Activated effector memory CD4-positive, alpha-beta T cell treated with Interleukin-2 at 50 U/mL for 16 hours (primary cell): ENCODE measurements at places on chromosomes 1 and 21.

GRCh38 chr21:25565272-25566211 is 41.7 kb downstream of the MRPL39 start:
- no peak for DNase-seq

GRCh38 chr1:199113265-199113869 is 474.5 kb downstream of the PTPRC start:
- DNase-seq, result peak; percentile 26

- peak; percentile 51 for DNase-seq
Measured at GRCh38 chr1:31760471-31761470, 3.4 kb downstream of the ADGRB2 start.

GRCh38 chr1:244444854-244445253 is 6.9 kb downstream of the ADSS2 start:
- DNase-seq, result no peak

- DNase-seq, result no peak
Measured at GRCh38 chr1:208179961-208180409, 64.2 kb downstream of the PLXNA2 start.

DNA sequence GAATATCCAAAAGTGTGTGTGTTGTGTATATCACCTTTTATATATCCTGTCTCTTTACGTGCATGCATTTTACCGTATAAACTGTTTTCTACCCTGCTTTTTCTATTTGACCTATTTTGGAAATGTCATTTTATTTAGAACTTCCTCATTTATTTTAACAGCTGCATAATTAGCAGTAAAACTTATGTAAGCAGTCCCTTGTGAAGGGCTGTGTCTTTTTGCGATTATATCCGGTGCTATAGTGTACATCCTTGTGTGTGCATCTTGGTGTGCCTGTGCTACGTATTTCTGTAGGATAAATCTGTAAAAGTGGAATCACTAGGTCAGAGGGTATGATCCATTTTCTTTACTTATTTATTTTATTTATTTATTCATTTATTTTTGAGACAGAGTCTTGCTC is 7.2 kb downstream of the LGALS8 start:
- DNase-seq, result no peak

DNA sequence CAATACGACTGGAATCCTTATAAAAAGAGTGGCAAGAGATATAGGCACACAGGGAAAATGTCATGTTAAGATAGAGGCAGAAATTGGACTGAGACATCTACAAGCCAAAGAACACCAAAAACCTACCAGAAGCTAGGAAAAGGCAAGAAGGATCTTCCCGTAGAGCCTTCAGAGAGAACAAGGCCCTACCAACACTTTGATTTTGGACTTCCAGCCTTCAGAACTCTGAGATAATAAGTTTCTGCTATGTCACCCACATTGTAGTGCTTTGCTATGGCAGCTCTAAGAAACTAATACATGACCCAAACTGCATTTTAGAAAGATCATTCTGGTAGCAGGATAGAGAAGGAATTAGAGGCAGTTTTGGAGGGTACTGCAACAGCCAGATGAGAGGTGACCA is 24.1 kb upstream of the MUTYH start:
- DNase-seq, result no peak

DNA sequence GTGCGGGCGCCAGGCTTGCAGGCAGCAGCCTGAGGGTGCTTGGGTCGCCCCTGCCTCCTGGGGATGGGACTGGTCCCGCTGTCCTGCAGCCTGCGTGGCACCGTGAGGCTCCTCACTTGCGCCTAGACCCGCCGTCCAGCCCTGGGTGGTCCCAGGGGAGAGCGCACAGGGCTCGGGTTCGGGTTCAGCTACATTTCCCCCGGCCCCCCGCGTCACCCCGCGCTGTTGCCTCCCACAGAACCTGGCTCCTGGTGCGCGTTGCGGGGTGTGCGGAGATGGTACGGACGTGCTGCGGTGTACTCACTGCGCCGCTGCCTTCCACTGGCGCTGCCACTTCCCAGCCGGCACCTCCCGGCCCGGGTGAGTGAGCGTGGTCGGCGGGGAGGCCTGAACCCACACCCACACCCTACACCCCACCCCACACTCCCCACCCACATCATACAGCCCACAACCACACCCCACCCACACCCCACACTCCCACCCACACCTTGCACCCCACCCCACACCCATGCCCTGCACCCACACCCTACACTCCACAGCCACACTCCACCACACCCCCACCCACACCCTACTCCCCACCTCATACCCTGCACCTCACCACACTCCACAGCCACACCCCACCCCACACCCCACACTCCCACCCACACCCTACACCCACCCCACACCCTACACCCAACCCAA is 6.2 kb upstream of the PFKL start:
- peak; percentile 29 for DNase-seq

DNA sequence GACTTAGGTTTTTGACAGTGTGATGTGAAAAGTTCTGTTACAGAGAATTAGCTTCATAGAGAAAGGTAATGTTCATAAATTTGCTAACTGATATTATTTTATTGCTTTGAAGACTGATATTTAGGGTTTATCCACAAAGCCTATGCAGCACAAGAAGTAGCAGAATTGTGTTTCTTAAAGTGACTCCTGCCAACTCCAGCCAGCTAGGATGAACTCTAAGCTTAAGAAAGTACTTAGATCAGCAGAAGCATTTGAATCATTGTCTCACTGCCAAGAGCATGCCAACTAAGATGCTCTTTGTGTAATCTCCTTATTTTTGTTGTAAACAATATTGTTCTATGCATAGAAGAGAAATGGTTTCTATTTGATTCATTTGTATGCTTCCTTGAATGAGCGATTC is 589.4 kb upstream of the ADGRL4 start:
- no peak for DNase-seq

GRCh38 chr1:228317411-228317828 is 89.2 kb downstream of the TRIM11 start:
- no peak for DNase-seq

- DNase-seq, result no peak
Measured at GRCh38 chr21:41328660-41329607, 12.3 kb downstream of the FAM3B start.

GRCh38 chr1:24694380-24694843 is 50.8 kb upstream of the CLIC4 start:
- no peak for DNase-seq

DNA sequence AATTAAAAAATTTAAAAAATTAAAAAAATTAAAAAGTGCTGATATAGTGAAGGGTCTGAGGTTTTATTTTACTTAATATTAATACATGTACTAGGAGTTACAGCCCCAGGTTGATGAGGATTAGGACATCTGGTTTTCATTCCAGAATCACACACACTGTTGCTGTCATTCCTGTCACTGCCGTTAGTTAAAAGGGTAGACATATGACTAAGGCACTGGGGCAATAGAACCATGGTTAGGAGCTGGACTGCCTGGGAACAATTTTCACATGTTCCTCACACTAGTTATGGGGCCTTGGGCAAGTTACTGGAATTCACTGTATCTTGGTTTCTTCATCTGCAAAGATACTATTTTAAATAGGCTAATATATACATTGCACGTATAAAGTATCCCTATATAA is 191.8 kb upstream of the DPYD start:
- no peak for DNase-seq

- no peak for DNase-seq
Measured at GRCh38 chr1:55039342-55040082, at the start of gene PCSK9. Gene PCSK9 (plus strand): TSS chr1:55039548. CDS start chr1:55039838, 290 bp downstream.

GRCh38 chr1:223758734-223759133 is 46.4 kb downstream of the CAPN2 start:
- DNase-seq, result no peak

- no peak for DNase-seq
Measured at GRCh38 chr1:38990386-38990737, 714 bp upstream of the AKIRIN1 start.

GRCh38 chr21:28696844-28697410 is 295.8 kb downstream of the LTN1 start:
- no peak for DNase-seq

DNA sequence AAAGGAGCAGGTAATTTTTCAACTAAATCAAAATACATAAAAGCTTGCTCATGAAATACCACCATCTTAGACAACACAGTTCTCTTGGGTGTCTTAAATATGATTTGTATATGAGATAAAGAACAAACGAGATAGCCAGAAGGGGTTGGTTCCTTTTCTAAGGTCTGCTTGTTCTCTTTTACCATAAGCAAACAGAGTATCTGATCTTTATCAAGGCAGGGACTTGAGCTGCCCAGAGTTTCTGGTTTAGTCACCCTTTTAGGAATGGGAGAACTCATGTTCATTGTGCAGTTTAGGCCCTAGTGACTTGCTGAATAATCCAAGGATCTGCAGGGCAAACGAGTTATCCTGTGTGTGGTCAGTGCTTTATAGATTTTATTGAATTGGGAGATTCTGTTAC is 3.0 kb upstream of the SUCO start:
- no peak for DNase-seq

DNA sequence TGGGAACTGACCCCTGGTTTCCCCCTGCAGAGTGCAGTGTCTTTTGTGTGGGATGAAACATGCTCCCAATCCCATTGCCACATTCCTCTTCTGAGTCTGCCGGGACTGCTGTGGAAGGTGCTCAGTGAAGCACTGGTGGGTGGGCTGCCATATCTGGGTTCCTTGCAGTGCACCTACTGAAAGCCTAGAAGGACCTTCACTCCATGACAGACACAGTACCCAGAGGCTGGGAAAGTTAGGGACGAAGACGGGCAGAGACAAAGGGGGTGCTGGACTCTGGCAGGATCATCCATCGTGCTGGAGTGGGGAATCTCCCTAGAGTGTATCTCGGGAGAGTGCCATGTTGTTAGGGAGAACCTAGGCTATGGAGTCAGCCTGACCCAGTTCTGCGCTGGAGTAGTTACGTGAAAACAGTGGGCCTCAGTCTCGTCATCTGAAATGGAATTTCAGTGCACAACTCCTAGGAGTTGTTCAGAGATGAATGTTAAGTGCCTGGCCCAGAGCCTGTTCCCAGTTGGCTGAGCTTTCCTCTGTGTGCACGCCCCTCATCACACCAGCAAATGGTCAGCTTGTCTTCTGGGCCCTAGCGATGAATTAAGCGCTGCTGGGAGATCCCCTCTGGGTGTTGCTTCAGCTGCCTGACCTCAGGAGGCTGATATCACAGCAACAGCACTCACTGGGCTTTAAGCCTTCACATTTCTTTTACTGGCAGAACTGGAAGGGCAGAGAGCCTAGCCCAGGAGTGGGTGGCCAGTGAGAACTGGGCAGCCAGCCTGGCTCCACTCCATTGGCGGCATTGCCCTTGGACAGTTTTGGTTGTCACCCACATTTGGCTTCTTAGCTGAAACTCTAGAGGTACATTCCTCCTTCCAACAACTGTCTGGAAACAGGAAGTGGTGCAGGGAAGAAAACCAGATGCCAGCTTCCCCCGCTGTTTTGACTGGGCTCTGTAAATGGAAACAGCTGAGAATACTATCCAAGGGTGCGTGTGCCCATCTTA is 479.8 kb upstream of the VAMP3 start:
- DNase-seq, result no peak

DNA sequence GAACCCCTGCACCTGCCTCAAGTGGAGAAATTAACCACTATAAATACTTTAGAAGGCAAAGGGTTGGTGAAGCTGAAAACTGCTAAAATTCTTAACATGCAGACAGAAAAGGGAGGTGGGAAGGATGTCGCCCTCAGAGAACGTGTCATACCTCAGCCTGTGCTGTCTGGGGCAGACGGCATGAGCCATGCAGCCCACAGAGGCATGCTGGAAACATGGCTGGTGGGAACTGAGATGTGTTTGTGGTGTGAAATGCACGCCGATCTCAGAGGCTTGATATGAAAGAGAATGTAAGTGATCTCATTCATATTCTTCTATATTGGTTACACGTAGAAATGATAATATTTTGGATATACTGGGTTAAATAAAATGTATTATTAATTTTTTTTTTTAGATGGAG is 16.3 kb downstream of the AGPAT3 start:
- no peak for DNase-seq

- no peak for DNase-seq
Measured at GRCh38 chr1:20183616-20184271, 2.2 kb upstream of the UBXN10 start.

- no peak for DNase-seq
Measured at GRCh38 chr1:27862671-27863537, 9.4 kb upstream of the THEMIS2 start.

DNA sequence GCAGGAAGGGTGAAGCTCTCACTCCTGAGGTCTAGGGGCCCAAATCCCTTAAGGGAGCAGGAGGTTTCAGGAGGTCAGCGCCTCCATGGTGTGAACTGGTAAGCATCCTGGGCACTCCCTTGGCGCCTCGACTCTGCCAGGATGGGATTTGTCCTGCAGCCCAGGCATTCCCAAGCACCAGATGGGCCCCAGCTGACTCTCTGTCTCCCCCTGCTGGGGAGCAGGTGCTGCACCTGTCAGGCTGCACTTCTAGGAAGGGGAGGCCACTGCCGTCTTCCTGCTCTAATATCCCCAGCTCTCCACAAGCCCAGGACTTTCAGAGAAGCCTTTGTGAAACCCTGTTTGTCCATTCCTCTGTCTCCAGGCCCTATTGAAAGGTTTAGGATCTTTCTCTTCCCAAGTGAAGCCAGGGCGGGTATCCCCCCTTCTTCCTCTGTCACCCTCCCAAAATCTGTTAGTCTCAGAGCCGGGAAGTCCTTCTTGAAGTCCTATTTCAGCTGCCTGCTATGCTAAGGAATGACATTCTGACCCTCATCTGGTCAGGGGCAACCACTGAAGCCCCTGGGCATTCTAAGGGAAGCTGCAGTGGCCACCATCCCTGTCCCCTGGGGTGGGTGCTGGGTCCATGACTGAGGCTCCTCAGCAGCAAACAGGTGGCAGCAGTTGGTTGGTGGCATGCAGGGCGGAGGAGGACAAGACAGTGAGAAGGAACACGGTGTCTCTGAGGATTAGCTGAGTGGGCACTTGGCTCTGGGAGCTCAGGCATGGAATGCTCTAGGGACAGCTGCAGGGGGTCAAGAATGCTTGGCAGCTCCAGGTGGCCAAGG is 3.2 kb downstream of the MYBPH start:
- DNase-seq, result no peak

GRCh38 chr1:205228093-205228521 is 361 bp downstream of the TMCC2 start:
- DNase-seq, result no peak

- no peak for DNase-seq
Measured at GRCh38 chr1:103953386-103953785, 203.7 kb downstream of the AMY1C start.

- no peak for DNase-seq
Measured at GRCh38 chr21:33559813-33560212, 17.0 kb downstream of the SON start.

DNA sequence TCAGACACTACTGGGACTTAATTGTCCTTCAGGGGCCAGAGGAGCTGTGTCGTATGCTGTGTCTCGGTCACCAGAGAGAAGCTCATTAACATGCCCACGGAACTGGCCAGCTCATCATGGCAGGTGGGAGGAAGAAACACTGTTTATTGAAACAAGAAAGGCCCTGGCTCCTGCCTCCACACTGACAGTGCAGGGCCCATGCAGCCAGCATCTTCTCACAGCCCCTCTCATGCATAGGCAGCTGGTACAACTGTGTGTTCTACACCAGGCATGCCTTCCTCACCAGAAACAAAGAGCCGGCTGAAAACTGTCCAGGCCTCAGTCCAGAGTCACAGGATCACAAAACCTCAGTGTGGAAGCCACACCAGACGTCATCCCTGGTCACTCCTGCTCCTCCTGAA is 106.0 kb downstream of the UBE2U start:
- no peak for DNase-seq
